GM19239 (cell line): ENCODE measurements at places on chromosomes 16 and 17.

- DNase-seq, result no peak
Observed at GRCh38 chr17:41581366-41582060, 5.2 kb downstream of the KRT14 start.

GRCh38 chr17:80055597-80055996 lies 19.2 kb downstream of the CCDC40 start:
- DNase-seq, result no peak

GRCh38 chr17:75896415-75897159 lies at the start of gene TRIM65:
TRIM65 (minus strand) TSS chr17:75896951; CDS start chr17:75896937, 14 bp downstream.
- peak; percentile 90 for DNase-seq

DNA sequence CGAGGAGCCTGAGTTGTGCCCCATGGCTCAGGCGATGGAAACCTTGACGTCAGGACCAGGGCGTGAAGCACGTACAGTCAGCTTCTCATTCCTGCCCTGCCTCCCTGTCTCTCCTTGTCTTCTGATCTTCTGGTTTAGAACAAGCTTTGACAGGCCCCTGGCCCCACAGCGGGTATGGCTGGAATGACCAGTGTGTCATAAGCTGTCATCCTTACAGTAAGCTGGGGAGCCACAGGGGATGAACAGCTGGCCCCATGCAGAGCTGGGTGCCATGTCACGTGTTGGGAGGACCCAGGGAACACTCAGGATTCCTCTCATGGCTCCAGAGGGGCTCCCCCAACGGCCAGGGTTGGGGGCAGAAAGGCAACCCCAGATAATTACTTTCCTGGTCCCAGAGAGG lies 157.6 kb upstream of the PLCG2 start:
- DNase-seq, result no peak

GRCh38 chr17:45688353-45688752 lies 95.8 kb upstream of the CRHR1 start:
- DNase-seq, result no peak

- no peak for DNase-seq
Observed at GRCh38 chr16:7318686-7319085, 14.0 kb upstream of the RBFOX1 start.

DNA sequence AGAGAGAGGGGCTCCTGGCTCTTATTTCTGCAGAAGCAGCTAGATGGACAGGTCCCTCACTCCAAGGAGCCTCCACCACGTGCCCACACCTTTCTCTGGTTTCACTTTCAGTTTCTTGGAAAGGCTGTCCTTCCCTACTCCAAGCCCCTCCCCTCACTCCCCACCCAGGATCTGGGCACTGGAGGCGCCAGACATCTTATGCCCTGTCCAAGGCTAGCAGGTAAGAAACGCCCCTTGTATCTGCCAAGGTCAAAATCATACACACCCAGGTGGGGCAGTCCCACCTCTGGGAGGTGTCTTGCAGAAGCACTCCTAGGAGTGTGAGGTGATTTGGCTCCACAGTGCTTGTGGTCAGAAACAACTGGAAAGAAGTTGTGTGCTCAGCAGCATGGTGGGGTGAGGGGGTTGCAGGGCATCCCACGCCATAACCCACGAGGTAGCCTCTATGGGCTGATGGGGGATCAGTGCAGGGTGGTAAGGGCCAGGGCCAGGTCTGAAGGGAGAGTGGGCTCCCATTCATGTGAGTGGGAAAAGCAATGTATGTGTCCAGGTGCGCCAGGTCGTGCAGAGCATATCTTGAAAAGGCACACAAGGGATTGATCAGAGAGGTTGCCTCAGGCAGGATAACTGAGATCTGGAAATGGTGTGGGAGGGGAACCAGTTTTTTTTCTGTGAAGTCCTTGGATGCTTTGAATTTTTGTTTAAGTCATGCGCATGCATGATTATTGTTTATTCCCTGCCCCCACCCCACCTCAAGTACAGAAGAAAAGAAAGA lies 31.8 kb upstream of the PRM1 start:
- DNase-seq, result no peak
